ENCODE measurements at places on chromosomes 4 and X.

DNA sequence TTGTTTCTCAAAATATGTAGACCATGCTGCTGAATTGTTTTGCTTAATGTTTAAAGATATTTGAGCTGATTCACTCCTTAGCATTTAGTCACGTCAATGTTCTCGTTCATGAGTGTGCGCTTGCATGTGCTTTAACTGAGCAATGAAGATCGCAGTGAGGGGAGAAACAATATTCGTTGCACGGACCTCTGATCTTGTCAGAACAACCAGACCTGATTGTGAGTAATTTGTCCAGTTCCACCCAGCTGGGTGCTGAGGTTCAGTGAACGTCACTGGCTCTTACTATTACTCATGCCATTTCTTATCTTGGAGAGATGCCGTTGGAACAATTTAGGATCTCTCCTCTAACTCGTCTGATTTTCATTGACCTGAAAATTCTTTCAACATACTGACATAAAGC lies 15.0 kb upstream of the PRKX start:
- no peak for DNase-seq

- DNase-seq: no peak
Measured at GRCh38 chr4:140806163-140806562, 50.0 kb upstream of the TBC1D9 start.

GRCh38 chr4:54913751-54914526 lies 211.5 kb downstream of the KDR start:
- DNase-seq: no peak

- no peak for DNase-seq
Measured at GRCh38 chrX:135625995-135626394, 87.4 kb upstream of the CT45A1 start.

- no peak for DNase-seq
Measured at GRCh38 chrX:21657318-21658151, 595 bp downstream of the KLHL34 start.

Measured in CD4-positive, alpha-beta T cell treated with Interleukin-2 at 100 ng/mL for 4 hours (primary cell).